Activated T-cell treated with anti-CD3 and anti-CD28 coated beads, Interleukin-2, amount 50 U/mL, for 72 hours (primary cell): ENCODE measurements at places on chromosomes 12 and 14. TPM values are rescaled to one million over a fixed set of nuclear protein-coding genes. Genes with fewer than 3 reads are reported as not detected.

DNA sequence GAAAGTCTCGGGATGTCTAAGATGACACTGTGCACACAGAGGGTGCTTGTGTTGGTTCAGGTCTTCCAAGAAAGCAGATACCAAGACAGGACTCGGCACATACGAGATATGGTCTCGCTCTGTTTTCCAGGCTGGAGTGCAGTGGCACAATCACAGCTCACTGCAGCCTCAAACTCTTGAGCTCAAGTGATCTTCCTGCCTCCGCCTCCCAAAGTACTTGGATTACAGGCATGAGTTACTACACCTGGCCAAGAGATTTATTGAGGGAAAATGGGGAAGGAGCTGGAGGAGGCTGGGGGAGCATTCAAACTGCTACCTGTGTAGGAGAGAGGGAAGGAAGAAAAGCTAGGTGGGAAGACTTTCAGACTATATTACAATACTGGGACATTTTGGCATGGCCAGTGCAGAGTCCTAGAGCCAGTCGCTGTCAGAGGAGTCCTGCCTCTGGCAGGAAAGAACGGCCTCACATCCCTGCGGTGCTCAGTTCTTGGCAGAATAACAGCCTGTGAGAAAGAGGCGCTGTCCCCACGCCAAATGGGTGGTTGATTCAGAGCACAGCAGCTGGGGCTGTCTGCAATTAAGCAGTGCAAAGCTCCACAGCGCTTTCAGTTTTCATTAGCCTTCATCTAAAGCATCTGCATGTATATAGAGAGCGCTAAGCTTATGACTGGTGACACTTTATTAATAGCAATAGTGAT, 18.3 kb downstream of the SLC17A8 start:
- no peak overlapping the region for H3K4me3 ChIP-seq
- H3K4me1 ChIP-seq: no peaks in the 10 kb centered on the region
- H3K27ac ChIP-seq: no peak overlapping the region
- no peak for DNase-seq
- H3K36me3 ChIP-seq: no peaks in the 10 kb centered on the region

GRCh38 chr14:34911209-34912150, 36.3 kb upstream of the BAZ1A start:
- no peaks in the 10 kb centered on the region for H3K4me1 ChIP-seq
- no peak for DNase-seq
- H3K4me3 ChIP-seq: no peak overlapping the region
- no peaks in the 10 kb centered on the region for H3K27me3 ChIP-seq
- no peak overlapping the region for H3K27ac ChIP-seq

DNA sequence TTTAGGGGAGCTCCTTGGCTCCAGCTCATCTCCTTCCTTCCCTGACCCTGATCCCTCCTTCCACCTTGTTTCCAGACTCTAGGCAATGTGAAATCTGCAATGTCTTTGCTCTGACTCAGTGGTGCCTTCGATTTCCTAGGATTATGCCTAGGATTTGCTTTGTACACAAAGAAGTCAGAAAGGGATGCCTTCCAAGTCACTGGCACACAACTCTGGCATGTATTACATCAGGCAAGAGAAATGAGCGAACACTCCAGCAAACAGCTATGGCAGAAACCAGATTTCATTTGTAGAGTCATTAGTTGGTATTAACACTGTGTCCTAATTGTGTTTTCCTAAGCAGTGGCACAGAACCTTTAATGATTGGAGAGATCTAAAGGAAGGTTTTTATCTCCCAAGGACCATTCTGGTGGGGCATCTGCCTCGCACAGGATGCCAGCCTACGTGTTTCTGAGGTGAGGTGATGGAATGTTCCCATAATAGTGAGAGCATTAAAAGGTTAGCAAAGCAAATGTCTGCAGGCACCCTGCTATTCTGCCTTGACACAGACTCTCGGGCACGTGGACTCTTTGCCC, 84.9 kb downstream of the WSCD2 start:
- no peak for DNase-seq
- no peaks in the 10 kb centered on the region for H3K4me1 ChIP-seq
- H3K27ac ChIP-seq: no peak overlapping the region
- no peak overlapping the region for H3K4me3 ChIP-seq

DNA sequence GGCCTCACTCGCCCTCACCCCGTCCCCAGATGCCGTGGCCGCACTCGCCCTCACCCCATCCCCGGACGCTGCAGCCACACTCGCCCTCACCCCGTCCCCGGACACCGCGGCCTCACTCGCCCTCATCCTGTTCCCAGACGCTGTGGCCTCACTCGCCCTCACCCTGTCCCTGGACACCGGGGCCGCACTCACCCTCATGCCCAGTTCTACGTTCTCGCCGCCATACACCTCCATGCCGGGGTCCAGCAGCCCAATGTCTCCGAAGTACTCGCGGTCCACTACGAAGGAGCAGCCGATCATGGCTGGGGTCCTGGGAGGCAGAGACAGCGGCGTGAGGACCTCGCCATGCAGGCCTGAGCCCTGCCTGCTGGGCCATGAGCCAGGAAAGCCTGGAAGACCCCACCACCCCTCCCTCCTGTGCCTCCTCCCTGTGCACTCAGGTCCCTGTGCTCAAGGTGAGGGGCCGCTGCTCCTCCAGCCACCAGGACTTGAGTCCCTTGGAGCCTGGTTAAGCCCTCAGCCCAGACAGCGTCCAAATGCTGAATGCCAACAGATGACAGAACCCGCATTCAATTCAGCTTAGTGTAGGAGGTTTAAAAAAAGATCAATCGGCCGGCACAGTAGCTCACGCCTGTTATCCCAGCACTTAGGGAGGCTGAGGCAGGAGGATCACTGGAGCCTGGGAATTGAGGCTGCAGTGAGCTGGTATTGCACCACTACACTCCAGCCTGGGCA, 81.5 kb downstream of the GALNT9 start:
- H3K27me3 ChIP-seq: no peaks in the 10 kb centered on the region
- DNase-seq: no peak
- H3K36me3 ChIP-seq: no peaks in the 10 kb centered on the region
- H3K4me3 ChIP-seq: no peak overlapping the region
- H3K27ac ChIP-seq: no peak overlapping the region
- H3K4me1 ChIP-seq: no peaks in the 10 kb centered on the region

DNA sequence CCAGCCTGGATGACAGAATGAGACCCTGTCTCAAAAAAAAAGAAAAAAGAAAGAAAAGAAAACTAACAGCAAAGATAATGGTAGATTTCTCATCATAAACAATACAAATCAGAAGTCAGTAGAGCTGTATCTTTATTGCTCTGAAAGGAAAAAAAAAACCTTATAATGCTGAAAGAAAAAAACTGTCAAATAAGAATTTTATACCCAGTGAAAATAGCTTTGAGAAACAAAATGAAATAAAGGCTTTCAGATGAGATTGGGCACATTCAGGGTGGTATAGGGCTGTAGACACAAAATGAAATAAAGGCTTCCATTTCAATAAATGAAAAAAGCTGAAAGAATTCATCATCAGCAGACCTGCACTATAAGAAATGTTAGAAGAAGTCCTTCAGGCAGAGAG, 105.0 kb upstream of the FOXN3 start:
- H3K27ac ChIP-seq: no peak overlapping the region
- peaks cover 54% of the 10 kb centered on the region for H3K36me3 ChIP-seq
- H3K4me1 ChIP-seq: peaks cover 44% of the 10 kb centered on the region

DNA sequence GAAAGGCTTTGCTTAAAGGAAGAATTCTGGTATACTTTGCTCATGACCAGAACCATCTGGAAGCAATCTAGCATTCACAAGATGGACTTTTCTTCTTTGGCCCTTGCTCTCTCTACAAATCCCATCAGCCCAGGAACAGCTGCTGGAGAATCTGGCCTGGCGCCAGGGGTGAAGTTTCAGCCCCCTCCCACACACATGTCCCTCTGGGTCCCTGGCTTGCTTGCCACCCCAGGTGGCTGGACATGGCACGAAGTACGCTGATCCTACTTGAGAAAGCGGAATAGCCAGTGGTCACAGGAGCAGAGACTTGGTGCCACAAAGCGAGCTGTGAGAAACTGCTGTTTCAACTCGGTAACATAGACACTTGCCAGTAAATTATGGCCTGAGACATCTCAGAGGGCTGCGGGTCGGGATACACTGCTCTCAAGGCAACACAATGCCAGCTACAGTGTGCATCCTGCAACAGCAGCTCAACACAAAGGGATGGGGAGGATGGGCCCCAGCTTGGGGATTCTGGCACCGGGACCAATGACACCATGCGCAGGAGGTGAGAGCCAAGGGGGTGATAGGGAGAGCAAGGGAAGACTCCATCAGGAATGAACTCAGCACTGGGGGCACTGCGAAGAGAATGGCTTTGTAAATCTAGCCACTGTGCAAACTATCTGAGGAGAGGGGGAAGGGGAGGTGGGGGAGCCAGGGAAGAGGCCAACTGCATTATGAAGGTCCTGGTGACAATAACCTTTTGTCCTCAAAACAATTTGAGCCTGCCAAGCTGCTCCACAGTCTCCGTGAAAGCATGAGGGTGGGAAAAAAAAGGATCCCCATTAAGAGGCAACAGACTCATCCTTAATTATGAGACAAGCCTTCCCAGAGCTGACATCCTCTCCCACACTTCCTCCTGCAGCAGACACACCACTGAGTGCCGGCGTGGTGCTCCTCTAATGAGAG, 219.9 kb downstream of the PPM1H start:
- no peaks in the 10 kb centered on the region for H3K27me3 ChIP-seq
- H3K4me3 ChIP-seq: no peak overlapping the region
- DNase-seq: no peak
- H3K36me3 ChIP-seq: no peaks in the 10 kb centered on the region

GRCh38 chr14:20328705-20329104, 4.4 kb downstream of the CCNB1IP1 start:
- no peaks in the 10 kb centered on the region for H3K27me3 ChIP-seq
- H3K27ac ChIP-seq: peak overlapping the region; percentile 7
- H3K4me1 ChIP-seq: peaks cover 61% of the 10 kb centered on the region
- peaks cover 12% of the 10 kb centered on the region for H3K36me3 ChIP-seq

GRCh38 chr14:65631040-65631439, 218.5 kb downstream of the FUT8 start:
- no peaks in the 10 kb centered on the region for H3K27me3 ChIP-seq
- H3K27ac ChIP-seq: peak overlapping the region; percentile 63
- no peak for DNase-seq

DNA sequence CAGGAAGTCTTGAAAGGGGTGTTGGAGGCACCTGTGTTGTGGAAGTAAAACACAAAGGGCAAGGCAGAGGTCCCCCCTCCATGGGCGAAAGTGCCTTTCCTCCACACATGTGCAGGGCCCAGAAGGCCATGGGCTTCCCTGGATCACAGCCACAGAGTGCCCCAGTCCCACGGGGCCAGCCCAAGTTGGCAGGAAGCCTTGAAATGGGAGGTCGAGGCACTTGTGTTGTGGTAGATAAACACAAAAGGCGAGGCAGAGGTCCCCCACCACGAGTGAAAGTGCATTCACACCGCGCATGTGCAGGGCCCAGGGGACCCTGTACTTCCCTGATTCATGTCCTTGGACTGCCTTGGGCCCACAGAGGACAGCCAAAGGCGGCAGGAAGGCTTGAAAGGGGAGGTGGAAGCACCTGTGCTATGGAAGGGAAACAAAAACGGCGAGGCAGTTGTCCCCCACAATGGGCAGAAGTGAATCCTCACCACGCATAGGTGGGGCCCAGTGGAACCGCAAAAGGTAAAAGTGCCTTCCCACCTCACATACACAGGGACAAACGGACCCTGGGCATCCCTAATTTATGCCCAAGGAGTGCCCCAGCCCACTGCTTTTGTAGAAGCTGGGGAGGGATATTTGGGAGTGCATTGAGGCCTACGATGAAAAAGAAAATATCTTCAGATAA, 585.4 kb downstream of the ALG10 start:
- H3K4me1 ChIP-seq: no peaks in the 10 kb centered on the region
- peaks cover 25% of the 10 kb centered on the region for H3K36me3 ChIP-seq
- no peak overlapping the region for H3K4me3 ChIP-seq

GRCh38 chr14:37320106-37320505, 122.4 kb downstream of the MIPOL1 start:
- H3K4me3 ChIP-seq: no peak overlapping the region
- H3K4me1 ChIP-seq: no peaks in the 10 kb centered on the region
- no peaks in the 10 kb centered on the region for H3K36me3 ChIP-seq
- no peaks in the 10 kb centered on the region for H3K27me3 ChIP-seq

DNAH10 gene
- total RNA-seq: 0.44 TPM

PTGDR gene
- 0.60 TPM for total RNA-seq

BDKRB1 gene
- total RNA-seq: not detected

CD69 gene
- 126 TPM for total RNA-seq

TAS2R14 gene
- total RNA-seq: 1.9 TPM

LALBA gene
- total RNA-seq: not detected

GDF3 gene
- total RNA-seq: not detected

SOAT2 gene
- total RNA-seq: 2.2 TPM

LPAR5 gene
- total RNA-seq: 4.1 TPM
